ENCODE measurements at places on chromosomes 7 and 10.

GRCh38 chr7:95883217-95883616 lies 110.9 kb downstream of the DYNC1I1 start:
- no peak for DNase-seq

- DNase-seq = no peak
These were observed 209.1 kb upstream of the ZNF722 start for GRCh38 chr7:63789378-63790176.

DNA sequence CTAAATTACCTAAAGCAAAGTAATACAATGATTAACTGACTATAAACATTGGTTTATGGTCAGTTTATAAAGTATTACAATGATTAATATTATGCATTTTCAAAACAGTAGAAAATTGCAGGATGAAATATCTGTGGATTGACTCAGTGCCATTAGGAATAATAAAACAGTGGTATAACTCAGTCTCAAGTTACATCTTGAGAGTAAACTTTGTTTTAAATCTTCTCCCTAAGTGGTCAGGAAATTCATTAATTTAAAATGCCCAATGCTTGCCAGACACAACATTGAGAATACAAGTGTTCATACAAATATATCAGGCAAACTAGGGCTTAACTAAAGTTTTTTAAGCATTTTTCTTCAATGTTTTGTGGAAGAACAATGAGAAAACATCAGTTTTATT lies 257.8 kb downstream of the ETV1 start:
- DNase-seq = no peak

DNA sequence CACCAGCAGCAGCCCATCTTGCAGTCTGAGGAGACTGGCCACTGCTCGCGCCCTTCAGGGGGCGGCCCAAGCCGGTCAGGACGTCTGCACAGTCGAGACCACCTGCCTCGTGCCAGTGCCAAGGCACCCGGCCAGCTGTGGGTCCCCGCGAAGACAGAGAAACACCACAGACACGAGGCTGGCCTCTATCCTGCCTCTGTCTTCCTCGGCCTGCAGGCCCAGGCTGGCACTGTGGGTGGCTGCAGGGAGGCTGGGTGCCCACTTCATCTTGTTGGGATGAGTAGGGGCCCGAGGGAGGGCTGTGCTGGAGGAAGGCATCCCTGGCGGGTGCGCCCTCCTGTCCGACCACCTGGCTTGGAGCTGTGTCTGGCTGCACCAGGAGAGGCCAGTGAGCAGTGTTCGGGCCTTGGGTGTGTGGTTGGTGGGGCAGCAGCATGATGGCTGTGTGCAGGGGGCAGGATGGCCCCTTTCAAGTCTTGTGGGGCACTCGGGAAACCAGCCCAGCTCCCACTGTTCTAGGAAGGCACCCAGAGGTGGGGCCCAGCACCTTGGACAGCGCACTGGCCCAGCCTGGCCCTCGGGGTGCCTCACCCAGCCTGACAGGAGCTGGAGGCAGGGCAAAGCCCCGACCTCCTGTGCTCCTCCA lies 7.3 kb downstream of the DPYSL4 start:
- DNase-seq = peak; percentile 65

DNA sequence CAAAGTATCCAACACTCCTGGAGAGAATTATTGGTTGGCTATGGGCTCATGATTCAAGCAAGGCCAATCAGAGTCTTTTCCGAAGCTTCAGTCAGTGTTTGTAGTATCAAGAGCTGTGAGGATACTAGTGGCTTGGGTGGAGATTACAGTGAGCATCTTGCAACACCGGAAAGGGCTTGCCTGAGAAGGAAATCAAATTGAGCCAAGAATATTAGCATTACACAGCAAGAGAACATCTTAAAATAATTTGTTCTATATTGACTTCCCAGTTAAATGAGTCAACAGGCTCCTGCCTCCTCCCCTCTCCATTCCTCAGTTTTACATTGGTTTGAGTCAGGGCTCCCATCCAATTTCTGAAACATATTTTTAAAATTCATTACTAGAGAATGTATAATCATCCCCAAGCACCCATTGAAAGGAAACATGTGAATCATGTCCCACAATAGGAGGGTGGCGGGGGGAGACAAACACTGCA lies 127.4 kb downstream of the ELAPOR2 start:
- DNase-seq = peak; percentile 90

- DNase-seq = no peak
These were observed 111.9 kb downstream of the ZMIZ1 start for GRCh38 chr10:79180414-79181221.

GRCh38 chr7:28595801-28596200 lies 183.5 kb downstream of the CREB5 start:
- no peak for DNase-seq

DNA sequence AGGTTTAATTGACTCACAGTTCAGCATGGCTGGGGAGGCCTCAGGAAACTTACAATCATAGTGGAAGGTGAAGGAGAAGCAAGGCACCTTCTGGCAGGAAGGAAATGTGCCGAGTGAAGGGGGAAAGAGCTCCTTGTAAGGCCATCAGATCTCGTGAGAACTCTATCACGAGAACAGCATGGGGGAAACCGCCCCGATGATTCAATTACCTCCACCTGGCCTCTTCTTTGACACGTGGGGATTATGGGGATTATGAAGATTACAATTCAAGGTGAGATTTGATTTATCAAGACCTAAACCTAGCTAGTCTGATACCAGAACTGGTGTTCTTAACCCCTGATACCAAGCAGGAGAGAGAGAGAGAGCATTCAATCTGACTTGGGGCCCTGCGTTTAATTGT lies 258.7 kb downstream of the PTEN start:
- DNase-seq = no peak

- DNase-seq = no peak
These were observed 33.6 kb upstream of the FAM20C start for GRCh38 chr7:158771-159170.

DNA sequence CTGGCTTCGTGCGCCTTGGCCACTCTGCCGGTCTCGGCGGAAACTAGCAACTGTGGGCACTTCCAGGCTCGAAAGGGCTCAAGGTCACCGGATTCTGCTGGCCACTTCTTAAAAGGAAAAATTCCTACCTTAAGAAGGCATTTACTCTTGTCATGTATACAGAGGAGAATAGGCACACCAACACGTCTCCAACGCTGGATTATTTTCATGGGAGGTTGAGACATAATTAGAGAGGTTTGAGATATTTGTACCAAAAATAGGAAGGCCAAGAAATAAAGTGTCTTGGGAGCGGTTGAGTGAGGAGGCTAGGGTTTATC lies 4.5 kb upstream of the CYP26A1 start:
- no peak for DNase-seq

DNA sequence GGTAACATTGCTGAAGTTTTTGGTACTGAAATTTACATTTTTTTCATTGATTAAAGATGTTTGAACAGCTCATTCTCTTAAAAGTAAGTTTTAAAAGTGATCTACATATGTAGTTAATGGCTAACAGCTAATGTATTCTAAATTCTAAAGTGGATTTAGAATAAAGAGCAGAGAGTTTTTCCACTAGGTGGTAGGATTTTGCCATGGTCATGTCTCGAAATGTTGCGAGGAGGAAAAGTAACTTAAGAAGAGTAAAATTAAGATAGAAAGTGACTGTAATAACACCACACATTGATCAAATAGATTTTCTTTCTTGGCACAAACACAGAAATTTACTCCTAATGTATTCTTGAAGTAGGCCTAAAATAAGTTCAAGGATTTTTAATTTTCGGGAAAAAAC lies 19.8 kb downstream of the LSMEM1 start:
- DNase-seq = no peak

- no peak for DNase-seq
These were observed 5.9 kb downstream of the MAFK start for GRCh38 chr7:1536455-1536742.

DNA sequence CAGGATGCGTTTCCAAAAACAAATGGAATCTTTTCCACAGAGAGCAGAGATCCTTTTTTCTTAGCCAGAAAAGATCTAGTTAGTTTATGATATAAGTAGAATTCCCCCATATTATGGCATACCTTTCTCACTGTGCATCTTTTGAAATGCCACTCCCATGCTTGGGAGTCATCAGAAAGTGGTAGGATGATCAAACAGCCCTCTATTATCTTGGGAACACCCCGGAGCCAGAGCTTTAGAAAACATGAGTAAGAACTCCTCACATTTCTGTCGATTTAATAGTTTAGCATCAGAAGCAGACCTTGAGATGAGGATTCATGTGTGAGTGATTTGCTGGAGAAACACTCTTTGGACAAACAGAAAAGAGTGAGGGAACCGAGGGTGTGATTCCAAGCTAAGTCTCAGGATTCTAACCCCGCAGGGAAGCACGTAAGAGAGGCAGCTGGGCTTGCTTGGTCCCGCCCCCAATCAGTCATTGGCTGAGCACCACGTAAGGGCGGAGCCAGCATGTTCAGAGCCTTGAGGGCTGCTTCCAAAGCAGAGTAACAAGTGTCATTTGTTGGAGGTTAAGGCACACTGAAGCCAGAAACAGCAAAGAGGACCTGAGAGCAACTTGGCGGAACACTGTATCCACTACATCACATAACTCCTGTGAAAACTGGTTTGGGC lies 43.7 kb upstream of the NXPH1 start:
- no peak for DNase-seq

DNA sequence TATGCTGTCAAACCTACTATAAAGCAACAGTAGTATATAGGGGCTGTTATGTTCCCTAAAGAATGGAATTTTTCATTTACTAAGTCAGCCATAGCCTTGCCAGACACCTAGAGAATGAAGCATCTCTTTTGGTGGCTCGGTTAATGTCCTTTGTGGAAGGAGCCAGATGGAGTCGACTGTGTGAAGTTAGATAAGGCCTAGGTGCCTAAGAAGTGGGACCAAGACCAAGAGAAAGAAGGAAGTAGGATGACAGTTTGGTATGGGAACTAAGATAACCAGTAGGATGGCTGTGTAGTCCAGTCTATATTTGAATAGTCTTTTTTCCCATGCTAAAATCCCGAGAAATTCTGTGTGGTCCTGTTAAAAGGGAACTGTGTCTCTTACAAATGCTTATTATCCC lies 62.2 kb downstream of the REEP3 start:
- DNase-seq = no peak

DNA sequence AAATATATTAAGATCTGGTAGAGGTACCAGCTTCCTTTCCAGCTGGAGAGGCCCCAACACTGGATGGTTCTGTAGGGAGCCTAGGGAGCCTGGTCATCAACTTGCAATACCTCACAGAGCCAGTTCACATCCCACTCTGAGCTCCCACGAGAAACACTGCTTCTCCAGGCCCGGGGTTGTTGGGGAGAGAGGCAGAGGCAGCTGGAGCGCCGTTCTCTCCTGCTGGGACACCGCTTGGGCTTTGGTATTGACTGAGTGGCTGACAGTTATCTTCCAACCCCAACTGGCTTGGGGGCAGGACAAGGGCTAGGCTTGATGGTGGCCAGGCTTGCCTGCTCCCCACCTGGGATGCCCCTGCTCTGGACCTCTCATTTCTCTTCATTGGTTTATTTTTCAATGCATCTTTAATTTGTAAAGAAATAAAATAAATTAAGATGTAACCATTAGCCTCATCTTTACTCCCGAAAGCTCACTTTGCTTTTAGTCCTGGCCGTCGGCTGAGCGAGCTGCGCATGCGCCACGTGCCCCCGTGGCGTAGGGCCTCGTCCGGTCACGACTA lies 10.0 kb upstream of the CHCHD1 start:
- DNase-seq = peak; percentile 95

DNA sequence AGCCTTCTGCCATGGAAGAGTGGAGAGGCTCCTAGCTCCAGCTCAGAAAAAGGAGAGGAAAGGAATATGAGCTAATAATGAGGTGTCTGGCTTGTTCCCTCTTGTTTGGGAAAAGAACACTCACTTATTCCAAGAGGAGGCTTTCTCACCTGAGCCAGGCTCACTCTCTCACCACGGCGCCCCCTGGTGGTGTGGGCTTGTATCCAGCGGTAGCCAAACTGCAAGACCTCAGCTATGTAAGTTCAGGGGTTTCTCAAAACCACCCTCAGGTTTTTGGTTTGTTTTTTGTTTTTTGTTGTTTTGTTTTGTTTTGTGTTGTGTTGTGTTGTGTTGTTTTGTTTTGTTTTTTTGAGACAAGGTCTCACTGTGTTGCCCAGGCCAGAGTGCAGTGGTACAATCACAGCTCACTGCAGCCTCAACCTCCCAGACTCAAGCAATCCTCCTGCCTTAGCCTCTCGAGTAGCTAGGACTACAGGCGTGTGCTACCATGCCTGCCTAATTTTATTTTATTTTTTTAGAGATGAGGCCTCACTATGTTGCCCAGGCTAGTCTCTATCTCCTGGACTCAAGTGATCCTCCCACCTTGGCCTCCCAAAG lies 124.0 kb downstream of the TMEM130 start:
- peak; percentile 62 for DNase-seq

GRCh38 chr7:125592331-125592730 lies 662.7 kb upstream of the POT1 start:
- no peak for DNase-seq

GRCh38 chr10:130737621-130738020 lies 573.9 kb downstream of the TCERG1L start:
- DNase-seq = no peak

DNA sequence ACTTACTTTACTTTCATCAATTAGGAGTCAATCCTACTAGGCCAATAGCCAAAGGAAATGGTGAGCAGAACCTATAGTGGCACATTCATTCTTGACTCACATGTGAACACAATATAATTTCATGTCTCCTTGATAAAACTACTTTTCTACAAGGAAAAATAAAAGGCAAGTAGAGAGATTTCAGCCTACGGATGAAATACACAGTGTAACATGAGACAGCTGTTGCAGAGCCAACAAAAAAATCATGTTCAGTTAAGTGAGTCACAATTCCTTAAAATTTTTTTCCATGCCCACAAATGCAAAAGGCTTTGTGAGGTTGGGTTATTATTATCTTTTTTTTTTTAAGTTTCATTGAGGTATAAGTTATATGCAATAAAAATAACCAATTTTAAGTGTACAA lies 54.8 kb downstream of the GPR141 start:
- no peak for DNase-seq

DNA sequence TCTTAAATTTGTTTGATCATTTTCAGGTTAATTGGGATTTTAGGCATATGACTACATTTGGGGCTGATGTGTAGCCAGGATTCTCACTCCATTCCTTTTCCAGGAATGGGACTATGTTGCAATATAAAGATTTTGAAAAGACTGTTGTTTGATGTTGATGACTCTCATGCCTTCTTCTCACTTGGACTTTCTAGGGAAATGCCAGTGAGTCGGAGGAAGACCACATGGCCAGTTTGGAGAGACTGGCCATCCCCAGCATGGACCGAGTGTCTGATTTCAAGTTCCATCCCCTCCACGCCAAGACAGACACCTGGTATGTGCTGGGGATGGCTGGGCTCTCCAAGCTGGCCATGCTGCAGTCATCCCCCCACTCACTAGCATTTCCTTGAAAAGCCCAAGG lies 5.5 kb downstream of the IGFBP3 start:
- no peak for DNase-seq

- peak; percentile 81 for DNase-seq
These were observed 122.5 kb downstream of the OAT start for GRCh38 chr10:124296121-124296812.

GRCh38 chr7:30896783-30897637 lies 14.6 kb upstream of the AQP1 start:
- no peak for DNase-seq

GRCh38 chr10:71390461-71390835 lies 6.3 kb upstream of the CDH23 start:
- no peak for DNase-seq
